ENCODE measurements at places on chromosomes 12 and 14.

DNA sequence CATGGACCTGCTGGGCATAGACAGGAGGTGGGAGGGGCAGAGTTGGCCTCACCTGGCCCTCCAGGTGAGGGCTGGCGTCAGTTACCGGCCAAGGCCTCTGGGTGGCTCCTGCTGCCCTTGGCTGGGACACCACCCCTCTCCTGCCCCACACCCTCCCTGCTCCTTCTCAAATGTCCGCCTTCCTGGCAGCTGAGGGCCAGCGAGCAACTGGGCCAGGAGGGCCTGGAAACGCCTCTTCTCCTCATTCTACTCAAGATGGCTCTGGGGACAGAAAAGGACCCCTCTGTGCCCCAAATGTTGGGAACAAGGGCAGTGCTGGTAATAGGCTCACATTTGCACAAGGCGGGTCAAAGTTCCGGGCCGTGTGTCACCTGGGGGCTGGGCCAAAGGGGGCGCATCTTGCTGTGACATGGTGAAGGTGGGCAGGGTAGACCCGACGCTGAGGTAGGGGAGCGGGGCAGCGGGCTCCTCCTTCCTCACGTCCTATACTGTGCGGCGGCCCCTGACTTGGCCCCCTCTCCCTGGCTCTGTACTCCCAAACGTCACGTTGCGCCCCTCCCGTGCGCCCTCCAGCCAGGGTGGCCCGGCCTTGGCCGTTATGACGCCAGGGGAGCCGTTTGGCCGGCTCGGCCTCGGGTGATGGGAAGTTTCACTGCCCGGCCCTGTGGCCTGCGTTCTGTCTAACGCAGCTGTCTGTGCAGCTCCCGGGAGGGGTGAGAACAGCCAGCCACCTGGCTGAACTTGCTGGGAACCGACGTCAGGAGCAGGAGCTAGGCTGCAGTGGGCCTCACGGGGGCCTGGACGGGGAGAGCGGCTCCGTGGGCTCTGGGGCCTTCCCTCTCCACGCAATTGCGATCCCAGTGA is 18.0 kb upstream of the DLK1 start:
- no peak for DNase-seq

DNA sequence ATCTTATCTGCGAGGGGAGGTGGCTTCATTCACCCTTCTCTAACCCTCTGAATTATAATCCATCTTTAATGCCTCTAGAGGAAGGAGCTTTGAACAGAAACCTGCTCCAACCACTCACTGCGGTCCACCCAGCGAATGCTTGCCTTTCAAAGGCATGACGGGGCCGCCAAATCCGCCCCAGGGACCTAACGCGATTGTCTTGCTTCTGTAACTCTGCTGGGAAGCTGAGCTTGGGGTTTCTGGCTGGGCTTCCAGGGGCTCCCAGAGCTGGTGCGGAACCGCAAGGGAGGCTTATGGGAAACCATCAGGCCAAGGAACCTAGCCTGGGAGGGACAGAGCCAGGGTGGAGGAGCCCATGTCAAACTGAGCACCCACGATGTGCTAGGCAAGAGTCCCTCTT is 231.2 kb upstream of the LHX5 start:
- no peak for DNase-seq

GRCh38 chr12:113368331-113368730 is 9.9 kb downstream of the PLBD2 start:
- no peak for DNase-seq

GRCh38 chr14:50667684-50667995 is 466 bp downstream of the SAV1 start:
- DNase-seq = peak; percentile 23

GRCh38 chr14:91731018-91731417 is 868 bp downstream of the CATSPERB start:
- no peak for DNase-seq

DNA sequence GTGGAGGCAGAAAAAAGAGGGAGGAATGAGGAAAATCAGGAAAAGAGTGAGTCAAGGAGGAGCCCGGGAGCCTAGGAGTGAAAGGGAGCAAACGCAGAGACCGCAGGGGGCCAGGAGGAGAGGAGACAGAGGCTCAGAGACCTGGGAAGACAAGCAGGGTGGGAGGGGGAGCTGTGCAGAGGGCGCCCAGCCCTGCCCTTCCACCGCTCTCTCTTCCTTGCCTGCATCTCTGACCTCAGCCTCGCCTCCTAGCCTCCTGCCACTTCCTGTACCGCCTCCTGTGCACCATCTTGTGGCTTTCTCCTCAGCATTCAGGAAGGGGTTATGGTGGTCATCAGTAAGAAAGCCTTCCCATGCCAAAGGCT is 1.3 kb downstream of the CLSTN3 start:
- no peak for DNase-seq

- DNase-seq = no peak
Observed at GRCh38 chr12:65858831-65859230, 34.5 kb downstream of the HMGA2 start.

DNA sequence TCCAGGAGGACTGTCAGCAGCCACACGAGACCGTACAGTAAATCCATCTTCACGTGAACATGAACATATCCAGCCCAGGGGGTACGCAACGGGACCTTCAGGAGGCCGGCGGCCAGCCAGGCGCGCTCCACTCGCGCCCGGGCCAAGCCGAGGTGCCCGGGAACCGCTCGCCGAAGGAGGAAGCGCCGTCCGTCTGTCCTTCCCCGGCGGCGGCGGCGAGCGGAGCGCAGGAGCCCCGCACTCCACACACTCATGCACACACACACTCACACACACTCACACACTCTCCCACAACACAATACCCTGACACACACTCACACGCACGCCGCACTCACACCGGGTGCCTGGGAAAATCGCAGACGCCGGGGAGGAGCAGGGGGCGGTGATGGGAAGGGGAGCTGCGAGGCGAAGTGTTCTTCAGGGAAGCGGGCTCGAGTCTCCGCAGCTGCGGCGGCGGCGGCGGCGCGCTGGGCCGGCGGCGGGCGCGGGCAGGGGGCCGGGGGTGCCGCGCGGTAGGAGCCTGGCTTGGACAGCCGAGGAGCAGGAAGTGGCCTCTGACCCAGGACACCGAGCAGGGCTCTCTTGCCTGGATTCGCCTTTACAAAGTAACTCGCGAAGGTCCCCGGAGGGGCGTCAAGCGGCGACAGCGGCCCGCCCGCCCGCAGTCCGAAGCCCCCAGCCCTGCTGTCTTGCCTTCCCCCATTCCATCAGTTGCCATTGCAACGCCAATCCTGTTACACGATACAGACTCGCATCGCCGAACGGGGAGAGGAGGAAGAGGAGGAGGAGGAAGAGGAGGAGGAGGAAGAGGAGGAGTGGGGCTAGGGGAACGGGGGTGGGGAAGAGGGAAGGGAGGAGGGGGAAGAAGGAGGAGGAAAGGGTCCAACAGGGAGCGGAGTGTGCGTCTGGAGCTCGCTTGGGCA is 601 bp downstream of the MDGA2 start:
- no peak for DNase-seq

- DNase-seq = no peak
Observed at GRCh38 chr12:106288494-106289195, 13.9 kb upstream of the TCP11L2 start.

DNA sequence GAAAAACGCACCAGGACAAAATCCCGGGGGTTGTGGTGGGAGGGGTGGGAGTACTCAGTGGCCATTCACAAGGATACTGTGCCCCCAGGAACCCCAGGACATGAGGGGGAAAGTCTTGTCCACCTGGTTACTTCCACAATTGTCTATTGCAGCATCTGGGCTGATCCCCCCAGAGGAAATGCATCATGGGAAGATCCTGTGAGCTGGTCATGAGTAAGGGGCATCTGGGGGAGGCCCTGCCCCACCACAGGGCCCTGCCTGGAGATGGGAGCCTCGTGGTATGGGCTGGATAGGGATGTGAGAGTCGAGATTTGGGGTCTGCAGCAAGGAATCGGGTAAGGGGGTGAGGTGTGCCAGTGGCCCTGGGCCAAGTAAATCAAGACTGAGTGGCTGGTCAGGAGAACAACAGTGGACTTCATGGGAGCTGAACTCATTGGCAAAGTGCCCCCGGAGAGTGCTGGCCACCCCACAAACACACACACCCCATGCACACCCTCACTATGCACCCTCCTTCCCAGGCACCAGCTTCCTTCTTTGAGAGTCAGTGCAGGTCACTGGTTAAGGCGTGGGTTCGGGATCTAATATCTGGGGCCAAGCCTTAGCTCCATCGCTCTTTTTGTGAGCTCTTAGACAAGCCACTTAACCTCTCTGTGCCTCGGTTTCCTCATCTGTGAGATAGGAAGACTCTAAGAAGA is 3.0 kb upstream of the SERPINA1 start:
- DNase-seq = no peak

DNA sequence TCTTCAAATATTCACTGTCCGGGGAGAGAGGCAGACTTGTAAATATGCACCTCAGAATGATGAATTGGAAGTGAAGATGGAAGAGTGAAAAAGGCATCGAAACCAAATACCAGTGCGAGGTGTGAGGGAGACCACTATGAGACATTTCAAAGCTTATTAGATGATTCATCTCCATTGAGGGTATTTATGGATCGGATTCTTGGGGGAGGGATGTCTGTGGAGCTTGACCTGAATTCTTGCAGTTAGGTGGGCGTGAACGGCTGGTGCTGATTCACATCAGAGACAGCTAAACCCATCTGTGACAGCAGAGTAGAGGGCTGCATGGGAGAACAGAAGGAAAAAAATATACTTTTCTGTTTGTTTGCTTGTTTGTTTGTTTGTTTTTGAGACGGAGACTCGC is 677.2 kb downstream of the AACS start:
- DNase-seq = no peak

DNA sequence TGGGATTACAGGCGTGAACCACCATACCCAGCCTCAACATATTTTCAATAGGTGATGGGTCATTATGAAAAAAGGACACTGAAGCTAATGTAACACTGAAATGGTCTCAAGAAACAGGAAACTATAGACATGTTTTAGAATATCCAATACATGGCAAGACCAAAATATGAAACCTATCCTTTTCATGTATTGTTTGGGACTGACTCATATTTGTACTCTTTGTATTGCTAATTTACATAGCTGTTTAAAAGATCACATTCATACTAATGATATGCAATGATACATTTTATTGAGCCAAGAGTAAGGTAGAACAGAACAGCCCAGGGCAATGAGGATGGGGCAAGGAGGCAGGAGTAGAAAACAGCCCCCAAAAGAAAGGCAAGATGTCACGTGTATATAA is 32.6 kb downstream of the RESF1 start:
- no peak for DNase-seq

GRCh38 chr14:96582995-96583394 is 80.8 kb downstream of the PAPOLA start:
- no peak for DNase-seq

DNA sequence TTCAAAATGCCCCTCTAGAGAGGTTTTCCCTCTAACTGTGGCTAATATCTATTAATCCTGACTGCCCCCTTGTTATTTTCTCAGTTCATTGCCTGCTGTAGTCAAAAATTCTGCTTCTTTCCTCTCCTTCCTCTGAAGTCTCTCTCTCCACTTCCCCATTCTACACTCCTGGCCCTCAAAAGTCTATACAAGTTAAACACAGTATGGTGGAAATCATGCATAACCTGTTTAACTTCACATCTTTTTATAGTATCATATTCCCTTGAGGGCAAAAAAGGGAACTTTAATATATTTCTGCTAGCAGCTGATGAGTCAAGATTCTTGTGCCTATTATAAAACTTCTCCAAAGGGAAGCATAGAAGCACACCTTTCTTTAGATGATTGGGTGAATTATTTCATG is 16.7 kb downstream of the GRIP1 start:
- no peak for DNase-seq

- DNase-seq = no peak
Observed at GRCh38 chr12:117468016-117468415, 106.6 kb upstream of the NOS1 start.

DNA sequence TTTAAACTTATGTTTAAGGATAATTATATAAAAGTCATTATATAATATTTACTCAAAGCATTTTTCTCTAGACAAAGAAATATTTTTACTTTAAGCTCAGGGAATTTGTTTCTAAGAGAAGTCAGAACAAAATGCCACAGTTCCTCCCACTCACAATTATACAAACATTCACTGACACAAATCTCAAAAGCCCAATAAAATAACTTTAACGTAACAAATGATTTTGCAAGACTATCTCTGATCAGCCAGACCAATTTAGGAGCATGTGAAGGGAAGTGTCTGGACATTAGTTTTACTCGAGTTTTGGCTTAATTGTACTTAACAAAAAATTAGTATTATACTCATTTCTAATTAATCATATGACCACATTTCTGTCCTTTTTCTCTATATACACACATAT is 41.2 kb downstream of the COCH start:
- DNase-seq = no peak

DNA sequence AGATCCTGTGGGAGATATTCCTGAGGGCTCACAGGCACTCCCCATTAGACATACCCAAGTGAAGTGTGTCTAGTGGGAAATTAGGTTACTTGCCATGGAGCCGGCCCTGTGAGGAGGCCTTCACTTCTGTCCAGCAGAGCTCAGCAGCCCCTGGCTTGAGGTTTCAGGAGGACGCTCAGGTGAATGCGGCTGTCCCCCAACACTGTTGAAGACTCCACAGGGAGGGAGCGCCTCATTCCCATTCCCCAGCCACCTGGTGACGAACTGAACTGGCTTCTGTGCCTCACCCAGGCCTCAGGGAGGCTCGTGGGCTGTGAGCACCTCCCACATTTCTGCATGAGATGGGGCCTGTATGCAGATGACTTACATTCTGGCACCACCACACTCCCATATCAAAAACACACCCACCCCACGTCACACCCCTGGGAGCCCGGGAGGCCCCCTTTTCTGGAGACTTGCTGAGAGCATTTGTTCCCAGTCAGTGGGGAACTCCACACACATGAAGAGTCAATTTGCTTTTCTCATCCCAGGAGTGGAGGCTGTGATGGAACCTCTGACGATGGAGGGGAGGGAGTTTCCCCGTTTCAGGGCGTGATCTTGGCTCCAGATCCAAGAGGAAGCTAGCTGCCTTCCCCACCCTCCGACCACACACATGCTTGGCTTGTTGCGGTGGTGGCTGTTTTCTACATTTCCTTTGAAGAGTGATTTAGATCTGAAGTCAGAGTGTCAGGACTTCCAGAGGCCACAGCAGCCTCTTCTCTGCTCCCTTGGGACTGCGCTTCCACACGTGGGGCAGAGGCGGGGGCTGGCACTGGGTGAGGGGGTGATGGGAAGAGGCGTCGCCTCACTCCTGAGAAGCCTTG is 120.7 kb downstream of the ADGRD1 start:
- no peak for DNase-seq

GRCh38 chr14:67683842-67684241 is 9.4 kb upstream of the VTI1B start:
- no peak for DNase-seq

GRCh38 chr12:80241576-80242273 is 142.4 kb downstream of the OTOGL start:
- DNase-seq = no peak

- DNase-seq = no peak
Observed at GRCh38 chr12:132102297-132102696, 41.8 kb downstream of the DDX51 start.

DNA sequence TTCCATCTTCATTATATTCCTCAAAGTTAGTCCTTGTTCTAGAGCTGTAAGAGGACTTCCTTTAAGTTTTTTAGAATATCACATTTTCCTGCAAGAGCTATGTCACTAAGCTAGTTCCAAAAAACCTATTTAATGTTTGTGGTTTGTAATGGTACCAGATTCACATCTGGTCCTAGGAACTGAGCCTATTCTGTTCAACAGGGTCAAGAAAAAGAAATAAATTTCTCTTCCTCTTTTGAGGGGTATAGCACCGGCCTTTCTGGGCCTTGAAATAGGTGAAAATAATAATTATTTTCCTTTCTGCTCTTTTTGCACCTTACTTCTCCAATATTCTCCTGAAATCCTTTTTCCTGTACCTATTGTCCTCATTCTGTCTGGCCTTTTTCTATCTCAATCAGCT is 3.6 kb upstream of the STXBP6 start:
- DNase-seq = no peak

GRCh38 chr12:81759190-81760051 is at the start of gene PPFIA2:
TSS of gene PPFIA2 (minus strand) at chr12:81759350.
- peak; percentile 12 for DNase-seq

- DNase-seq = no peak
Observed at GRCh38 chr12:122395319-122395718, 27.1 kb downstream of the CLIP1 start.

Measured in central memory CD4-positive, alpha-beta T cell (primary cell).